ENCODE measurements at places on chromosomes 2 and 18. TPM values are rescaled to one million over a fixed set of nuclear protein-coding genes. Genes with fewer than 3 reads are reported as not detected.
A peak's percentile ranks its signal among the peaks of the same experiment; 100 is the strongest.

GRCh38 chr2:44273596-44273995, 1.7 kb upstream of the SLC3A1 start:
- DNase-seq = no peak

GRCh38 chr2:39264733-39265132, 21.0 kb upstream of the CDKL4 start:
- no peak for DNase-seq

DNA sequence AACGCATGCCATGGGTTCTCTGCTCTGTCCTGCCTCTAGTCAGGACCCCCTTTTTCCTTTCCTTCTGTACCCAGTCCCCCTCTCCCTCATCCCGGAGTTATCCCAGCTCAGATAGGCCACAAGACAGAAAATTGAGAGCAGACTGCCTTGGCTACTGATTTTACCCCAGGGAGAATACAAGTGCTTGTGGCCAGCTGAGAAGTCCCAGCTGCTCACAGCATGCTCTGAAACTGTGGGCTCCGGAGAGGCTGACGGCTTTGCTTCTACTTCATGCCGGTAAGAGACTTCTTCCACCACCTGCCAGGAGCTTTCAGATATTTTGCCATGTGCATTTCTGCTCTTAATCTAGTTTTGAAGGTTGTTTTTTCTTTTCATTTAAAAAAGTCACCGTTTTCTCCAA, 20.0 kb upstream of the SIX2 start:
- DNase-seq = no peak

DNA sequence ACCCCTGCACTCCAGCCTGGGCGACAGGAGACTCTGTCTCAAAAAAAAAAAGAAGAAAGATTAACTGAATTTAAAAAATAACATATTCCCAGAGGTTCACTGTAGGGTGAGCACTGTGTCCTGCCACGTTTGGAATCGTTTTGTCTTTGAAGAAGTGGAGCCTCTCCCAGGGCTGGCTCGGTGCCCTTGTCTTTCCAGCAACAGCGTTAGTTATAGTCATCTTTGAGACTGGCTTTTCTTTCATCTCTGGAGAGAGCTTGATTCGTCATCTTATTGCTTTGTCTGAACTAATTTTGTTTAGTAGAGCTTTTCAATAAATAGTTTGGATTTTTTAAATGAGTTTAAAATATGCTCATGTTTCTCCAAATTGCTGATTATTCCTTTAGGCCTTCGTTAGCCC, 50.5 kb downstream of the IMPA2 start:
- peak; percentile 13 for DNase-seq

DNA sequence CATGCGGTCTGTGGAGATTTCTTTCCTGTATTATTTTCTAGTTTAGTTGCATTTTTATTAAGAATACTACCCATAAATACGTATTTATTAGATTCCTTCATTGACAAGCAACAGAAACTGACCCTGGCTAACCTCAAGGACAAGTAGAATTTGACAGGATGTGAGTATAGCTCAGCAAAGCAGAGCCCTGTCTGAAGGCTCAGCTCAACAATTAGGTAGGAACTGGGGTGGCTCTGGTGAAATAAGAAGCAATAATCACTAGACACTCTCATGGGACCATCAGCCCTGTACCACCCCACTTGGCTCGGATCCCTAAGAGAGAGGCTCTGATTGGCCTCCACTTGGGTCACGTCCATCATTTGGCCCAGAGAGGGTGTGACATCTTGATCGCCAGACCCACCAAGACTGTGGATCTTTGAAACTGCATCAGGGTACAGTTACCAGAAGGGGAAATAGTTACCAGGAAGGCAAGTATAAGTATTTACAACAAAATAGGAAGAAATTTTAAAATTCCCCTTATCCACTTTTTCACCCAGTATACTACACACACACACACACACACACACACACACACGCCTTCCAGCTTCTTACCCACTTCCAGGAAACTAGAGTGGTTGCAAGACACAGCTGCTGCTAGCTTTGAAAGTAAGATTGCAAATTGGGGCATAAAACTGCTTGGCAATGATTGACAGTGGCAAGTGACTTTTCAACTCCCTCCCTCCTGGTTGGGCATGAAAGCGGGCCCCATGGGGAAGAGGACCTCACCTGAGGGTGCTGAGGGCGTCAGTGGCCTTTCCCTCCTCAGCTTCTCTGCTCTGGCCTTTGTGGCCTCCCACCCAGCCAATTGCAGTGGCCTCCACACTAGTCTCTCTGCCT, 41.8 kb downstream of the KCTD18 start:
- no peak for DNase-seq

GRCh38 chr2:29011418-29012060, 30.4 kb downstream of the TOGARAM2 start:
- no peak for DNase-seq

The CCNT2 gene
- polyA plus RNA-seq = 43.3 TPM

The GALR1 gene
- 0.01 TPM for polyA plus RNA-seq

The CYP27A1 gene
- 21.2 TPM for polyA plus RNA-seq

- DNase-seq = no peak
Observed at GRCh38 chr18:48872234-48873145, 78.3 kb downstream of the SMAD7 start.

DNA sequence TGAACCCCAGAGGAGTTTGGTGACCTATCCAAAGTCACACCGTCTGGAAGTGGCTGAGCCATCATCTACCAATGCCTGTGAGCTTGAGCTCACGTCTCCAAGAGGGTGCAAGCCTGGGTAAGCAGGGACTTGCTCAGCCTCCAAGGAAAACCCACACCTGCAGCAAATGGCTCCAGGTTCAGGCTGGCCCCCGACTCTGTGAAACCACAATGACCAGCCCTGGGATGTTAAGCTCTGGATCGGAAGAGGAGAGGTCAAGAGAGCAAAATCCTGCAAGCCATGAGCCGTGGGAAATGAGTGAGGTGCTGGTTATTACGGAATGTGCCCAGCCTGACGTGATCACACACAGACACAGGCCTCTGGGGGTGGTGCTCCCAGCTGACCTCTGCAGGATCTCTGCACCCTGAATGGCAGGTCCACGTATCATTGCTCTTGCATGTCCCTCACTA, 94.1 kb upstream of the OTOS start:
- no peak for DNase-seq

The OSR1 gene
- 15.8 TPM for polyA plus RNA-seq

GRCh38 chr2:132256251-132256902, 94.6 kb upstream of the ANKRD30BL start:
- DNase-seq = no peak

DNA sequence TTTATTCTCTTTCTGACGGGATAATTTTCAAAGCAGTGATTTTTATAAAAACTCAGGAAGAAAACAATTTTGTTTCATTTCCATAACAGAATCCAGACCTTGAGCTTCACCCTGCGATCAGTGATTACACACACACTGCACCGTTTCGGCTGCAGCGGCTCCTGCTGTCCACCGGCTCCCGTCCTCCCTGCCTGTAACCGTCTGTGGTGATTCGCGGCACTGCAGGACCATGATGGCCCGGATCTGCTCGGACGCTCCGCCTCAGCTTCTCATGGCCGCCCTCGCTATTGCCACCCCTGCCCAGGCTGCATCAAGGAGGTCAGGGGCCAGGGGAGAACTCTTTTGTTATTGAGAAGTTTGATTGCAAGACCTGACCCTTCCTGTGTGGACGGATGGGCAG, 246.1 kb downstream of the TWIST2 start:
- DNase-seq = no peak

DNA sequence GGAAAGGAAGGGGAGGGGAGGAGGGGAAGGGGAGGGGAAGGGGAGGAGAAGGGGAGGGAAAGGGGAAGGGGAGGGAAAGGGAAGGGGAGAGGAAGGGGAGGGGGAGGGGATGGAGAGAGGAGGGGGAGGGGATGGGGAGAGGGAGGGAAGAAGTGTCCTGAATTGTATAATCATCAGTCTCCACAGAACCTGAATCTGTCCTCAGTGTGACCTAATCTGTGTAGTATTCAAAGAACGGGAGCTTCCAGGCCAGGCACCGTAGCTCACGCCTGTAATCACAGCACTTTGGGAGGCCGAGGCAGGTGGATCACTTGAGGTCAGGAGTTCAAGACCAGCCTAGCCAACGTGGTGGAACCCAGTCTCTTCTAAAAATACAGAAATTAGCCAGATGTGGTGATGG, 41.1 kb upstream of the CCDC150 start:
- no peak for DNase-seq

DNA sequence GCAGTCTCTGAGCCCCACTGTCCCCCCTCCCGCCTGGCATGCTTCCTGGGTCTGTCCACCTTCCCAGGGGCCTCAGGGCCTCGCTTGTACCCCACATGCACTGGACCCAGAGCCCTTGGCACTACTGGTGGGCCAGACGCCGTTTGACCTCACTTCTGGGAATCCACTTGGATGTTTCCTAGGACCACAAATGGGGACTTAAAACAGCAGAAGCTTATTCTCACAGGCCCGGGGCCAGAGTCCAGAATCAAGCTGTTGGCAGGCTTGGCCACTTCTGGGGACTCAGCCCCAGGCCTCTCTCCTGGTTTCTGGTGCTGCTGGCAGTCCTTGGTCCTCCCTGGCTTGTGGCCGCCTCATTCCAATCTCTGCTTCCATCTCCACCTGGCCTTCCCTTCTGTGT, 19.6 kb downstream of the ANO7 start:
- DNase-seq = no peak

DNA sequence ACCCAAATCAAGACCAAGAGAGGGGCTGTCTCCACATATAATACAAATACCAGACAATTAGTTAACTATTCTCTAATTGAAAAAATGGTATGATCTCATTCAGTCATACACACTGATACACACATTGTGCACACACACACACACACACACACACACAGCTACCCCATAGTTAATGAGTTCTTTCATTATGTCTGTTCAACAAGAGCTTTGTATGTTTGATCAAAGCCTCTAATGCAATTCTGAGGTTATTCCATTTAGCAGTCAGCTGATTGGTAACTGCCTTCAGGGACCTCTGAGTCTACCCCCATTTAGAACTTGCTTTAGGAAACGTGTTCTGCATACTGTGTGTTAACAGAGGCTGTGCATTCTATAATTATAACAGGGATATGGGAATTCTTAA, 741.4 kb upstream of the LRRTM4 start:
- DNase-seq = no peak

The SCN3A gene
- 0.53 TPM for polyA plus RNA-seq

DNA sequence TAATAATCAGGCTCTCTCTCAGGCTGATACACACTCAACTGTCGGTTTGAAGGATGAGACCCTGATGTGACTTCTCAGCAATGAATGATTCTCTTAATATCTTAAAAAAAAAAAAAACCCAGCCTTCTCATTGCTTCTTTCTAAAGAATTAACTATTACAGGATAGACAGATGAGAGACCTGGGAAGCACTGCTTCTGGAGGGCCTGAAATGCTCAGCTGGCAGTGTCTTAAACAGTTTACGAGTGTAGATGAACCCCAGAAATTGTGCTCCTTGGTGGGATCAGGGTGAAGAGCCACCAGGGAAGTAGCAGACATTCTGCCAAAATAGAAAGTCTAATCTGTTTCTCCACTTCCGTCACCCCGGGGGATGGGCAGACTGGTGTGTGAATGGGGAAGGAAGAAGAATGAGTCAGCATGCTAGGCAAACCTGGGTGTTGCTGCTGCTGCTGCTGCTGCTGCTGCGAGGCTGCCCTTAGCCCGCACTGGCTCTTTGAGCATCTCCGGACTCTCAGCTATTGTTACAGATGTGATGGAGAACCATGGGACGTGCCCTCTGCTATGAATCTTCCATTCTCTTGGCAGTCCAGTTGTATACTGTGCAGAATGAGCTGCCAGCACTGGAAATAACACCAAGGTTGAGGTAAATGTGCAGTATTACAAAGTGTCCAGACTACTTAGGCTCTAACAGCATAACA, 158.4 kb downstream of the SETBP1 start:
- no peak for DNase-seq

The COLEC12 gene
- polyA plus RNA-seq = 38.7 TPM

DNA sequence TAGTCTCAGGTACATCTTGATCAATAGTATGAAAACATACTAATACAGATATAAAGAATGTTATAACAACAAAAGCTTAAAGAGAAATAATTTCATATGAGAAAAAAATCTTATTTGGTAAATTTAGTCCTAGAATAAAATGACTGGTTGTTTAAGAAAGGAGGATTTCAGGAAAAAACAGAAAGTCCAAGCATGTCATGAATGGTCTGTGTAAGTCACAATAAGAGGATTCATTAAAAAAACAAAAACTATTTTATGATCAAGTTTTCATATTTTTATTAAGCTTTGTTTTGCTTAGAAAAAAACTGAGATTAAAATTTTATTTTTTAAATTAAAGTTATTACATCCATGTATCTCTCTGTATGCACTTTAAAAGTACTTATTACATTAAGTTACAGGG, 353.9 kb upstream of the SPHKAP start:
- DNase-seq = no peak

The VWC2L gene
- polyA plus RNA-seq = not detected

DNA sequence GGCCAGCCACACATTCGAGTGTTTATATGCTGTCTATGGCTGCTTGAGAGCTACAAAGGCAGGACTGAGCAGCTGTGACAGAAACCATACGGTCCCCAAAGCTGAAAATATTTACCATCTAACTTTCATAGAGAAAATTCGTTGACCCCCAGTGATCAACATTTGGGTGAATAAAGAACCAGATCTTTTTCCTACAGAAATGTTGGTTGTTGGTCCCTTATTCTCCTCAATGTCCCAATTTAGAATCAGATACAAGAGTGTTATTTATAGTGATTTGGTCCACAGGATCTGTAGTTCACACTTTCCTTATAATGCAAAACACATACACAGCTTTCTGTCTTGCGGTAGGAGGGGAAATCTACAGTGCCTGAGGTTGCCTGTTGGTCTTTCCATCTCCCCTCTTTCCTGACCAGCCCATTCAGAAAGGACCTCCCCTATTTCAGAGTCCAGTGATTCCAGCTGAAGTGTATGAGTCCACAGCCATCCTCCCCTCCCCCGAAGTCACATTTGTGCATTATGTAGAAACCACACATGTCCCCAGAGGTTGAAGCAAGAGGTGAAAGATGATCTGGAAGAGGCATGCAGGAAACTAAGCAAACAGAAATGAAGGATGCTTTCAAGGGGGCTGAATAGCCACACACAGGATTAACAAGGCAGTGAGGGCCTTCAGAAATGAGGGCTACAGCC, 61.9 kb downstream of the SPRED2 start:
- DNase-seq = peak; percentile 73

DNA sequence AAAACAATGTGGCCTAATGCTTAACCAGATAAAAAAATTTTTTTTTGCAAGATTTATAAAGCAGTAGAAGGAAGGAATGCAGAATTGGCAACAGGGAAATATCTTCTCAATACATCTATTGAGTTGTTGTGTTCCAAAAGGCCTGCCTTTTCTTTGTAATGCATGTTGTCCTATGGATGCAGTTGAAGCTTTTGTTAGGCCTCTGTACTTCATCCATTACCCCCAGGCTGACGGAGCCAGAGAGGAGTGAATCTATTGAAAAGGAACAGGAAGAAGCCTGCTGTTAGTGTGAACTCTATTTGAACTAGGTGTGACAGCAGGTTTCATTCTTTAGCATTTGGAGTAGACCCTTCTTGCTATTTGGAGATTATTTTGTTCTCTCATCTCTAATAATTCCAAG, 56.5 kb downstream of the MTX2 start:
- DNase-seq = no peak

GRCh38 chr2:217060951-217061547, 201.2 kb upstream of the TNP1 start:
- DNase-seq = no peak

- no peak for DNase-seq
Observed at GRCh38 chr2:24350826-24351626, 9.3 kb downstream of the ITSN2 start.

GRCh38 chr2:6973895-6974545, 56.8 kb downstream of the RNF144A start:
- no peak for DNase-seq

GRCh38 chr2:163697846-163698637, 37.8 kb downstream of the FIGN start:
- no peak for DNase-seq

All from forelimb muscle (tissue), 1 donor.